ENCODE measurements at places on chromosomes 5 and 9. TPM values are rescaled to one million over a fixed set of nuclear protein-coding genes. Genes with fewer than 3 reads are reported as not detected.
A peak's percentile ranks its signal among the peaks of the same experiment; 100 is the strongest.

The MACROH2A1 gene
- total RNA-seq = 218 TPM

DNA sequence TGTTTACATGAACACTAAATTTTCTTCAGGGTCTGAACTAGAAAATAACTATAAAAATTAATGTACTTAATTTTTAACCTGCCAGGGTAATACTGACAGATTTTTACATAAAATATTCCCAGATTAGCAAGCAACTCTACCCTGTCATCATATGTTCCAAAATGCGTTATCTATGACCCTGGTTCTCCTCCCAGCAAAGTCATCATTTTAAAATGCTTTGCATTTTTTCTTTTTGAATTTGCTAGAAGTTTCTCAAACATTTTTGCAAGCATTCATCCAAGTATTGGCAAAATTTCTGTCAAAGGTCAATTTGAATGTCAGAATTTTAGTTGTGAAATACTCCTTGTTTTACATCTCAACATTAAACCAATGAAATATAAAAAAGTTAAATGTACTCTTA lies 144.5 kb upstream of the FTMT start:
- no peak for DNase-seq

The SIL1 gene
- total RNA-seq = 28.0 TPM

The TLX3 gene
- total RNA-seq = not detected

The IL13 gene
- total RNA-seq = not detected

The GKAP1 gene
- 14.9 TPM for total RNA-seq

The TAS2R1 gene
- not detected for total RNA-seq

DNA sequence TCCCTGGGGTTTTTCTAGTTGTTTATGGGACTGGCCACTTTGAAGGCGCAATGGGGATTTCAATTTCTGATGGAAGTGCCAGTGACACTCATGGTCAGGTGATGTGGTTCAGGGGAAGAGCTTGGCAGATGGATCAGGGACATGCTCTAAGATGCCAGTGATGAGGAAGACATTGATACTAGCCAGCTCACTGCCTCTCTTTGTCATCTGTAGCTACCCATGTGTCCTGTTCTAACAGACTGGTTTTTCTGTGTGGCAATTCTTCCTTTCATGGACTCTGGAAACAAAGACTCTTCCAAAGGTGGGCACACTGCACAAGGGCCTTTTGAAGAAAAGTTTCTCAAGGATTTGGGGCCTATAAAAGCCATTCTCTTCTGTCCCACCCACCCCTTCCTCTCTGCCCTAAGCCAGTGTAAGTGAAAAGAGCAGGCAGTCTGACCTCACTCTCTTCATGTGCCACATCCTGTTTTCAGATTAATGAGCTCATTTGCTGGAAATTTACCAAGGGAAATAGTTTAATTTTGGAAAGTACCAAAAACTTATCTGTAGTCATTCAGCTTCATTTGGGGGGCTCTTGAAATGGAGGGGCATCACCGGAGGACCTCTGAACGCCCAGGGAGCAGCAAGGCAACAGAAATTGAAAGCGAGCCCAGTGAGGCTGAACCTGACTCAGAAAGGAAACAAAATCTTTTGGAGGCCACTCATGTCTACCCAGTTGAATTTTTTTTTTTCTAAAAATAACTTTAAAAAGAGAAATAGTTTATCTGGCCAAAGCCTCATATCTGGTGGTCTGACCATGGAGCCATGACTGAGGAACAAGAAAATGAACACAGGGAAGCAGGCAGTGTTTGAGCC lies 4.9 kb upstream of the TRAF1 start:
- peak; percentile 40 for DNase-seq

DNA sequence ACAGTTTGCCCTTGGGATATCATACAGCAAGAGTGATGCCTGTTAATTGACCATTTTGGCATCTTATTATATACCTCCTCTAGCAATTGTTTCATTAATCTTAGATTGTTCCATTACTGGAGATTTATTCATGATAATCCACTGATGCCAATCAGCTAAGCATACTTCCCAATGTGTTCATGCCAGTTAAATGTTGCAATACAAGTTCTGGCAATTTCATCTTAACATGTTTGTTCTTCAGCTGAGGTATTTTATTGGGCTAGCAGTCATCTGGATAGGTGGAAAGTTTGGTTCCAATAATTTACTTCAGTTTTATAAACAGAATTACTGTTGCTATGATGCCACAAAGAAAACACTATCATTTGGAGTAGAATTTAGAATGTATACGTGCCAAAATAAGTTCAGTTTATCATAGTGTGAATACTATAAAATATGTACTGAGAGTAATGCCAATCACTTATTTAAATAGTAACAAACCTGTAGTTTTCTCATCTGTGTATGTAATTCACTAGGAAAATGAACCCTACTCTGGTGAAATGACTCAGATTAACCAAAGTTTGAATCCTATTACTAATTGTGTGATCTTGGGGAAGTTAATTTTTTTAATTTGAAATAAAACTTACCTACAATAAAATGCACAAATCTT lies 27.9 kb upstream of the IL31RA start:
- no peak for DNase-seq

The WNK2 gene
- total RNA-seq = 31.2 TPM

DNA sequence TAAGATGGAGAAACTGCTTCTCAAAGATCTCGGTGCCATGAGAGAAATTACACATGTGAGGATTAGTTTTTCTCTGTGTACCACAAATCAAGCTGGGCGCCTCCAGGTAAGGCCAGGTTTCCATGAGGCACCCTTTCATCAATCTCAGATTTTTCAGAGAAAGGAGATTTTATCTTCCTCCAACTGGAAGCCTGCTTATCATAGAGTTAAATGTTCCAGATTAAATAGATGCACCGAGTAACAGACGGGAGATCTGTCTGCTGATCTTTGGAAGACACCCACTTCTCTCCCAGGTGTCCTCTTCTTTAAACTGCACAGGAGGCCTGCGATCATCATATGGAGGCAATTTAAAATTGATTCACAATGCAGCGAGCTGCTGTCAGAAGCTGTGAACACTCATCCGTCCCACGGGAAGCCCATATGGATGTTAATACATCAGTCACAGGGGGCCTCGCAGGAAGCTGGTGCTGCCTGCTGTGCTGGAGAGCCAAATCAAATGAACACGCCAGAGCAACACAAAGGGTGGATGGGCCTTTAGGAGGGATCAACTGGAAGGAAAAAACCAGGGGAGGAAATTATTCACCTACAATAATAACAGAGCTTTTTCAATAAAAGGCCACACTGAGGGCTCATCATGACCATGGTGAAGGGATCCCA lies 93.3 kb downstream of the TLE1 start:
- DNase-seq = peak; percentile 22

The RPL7A gene
- total RNA-seq = 1,430 TPM

The TTC39B gene
- 6.7 TPM for total RNA-seq

The RNF183 gene
- total RNA-seq = 0.21 TPM

- no peak for DNase-seq
Observed at GRCh38 chr9:97419309-97419867, 7.5 kb downstream of the TDRD7 start.

The PKD2L2 gene
- 1.9 TPM for total RNA-seq

GRCh38 chr5:125295405-125295872 lies 549.0 kb upstream of the ZNF608 start:
- DNase-seq = no peak

DNA sequence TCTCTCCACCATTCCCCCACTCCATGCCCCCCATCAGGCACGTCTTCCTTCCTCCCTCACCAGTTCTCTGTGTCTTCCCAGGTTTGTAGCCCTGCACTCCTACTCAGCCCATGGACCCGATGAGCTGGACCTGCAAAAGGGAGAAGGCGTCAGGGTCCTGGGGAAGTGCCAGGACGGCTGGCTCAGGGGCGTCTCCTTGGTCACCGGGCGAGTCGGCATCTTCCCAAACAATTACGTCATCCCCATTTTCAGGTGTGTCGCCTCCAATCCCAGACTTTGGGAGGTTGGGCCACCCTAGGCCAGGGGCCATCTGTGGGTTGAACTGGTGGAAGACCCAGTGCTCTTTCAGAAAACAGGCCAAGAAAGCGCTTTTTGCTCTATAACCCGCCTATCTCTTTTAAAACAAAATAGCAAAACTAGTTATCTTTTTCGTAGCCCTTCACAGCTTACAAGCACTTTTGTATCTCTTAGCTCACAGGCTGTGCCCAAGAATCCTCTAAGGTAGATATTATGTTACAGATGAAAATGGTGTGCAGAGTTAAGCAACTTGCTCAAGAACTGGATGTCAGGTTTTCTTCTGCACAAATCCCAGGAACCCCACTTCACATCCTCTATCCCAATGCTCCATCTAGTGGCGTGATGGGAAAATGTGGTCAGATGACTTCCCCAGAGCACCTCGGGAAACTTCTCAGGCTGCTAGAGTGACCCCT lies 56.2 kb downstream of the PLAC8L1 start:
- DNase-seq = peak; percentile 88

DNA sequence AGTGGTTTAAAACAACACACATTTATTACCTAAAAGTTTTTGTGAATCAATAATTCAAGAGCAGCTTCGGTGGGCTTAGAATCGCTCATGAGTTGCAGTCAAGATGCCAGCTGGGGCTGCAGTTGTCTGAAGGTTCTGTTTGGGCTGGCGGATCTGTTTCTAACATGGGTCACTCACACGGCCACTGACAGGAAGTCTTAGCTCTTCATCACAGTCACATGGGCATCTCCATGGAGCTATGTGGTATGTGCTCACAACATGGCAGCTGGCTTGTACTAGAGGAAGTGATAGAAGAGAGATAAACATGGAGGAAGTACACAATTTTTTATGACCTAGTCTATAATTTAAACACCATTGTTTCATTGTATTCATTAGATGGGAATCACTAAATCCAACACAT lies 11.2 kb downstream of the KLHL9 start:
- DNase-seq = no peak

- DNase-seq = no peak
Observed at GRCh38 chr5:130099008-130099407, 194.7 kb downstream of the CHSY3 start.

DNA sequence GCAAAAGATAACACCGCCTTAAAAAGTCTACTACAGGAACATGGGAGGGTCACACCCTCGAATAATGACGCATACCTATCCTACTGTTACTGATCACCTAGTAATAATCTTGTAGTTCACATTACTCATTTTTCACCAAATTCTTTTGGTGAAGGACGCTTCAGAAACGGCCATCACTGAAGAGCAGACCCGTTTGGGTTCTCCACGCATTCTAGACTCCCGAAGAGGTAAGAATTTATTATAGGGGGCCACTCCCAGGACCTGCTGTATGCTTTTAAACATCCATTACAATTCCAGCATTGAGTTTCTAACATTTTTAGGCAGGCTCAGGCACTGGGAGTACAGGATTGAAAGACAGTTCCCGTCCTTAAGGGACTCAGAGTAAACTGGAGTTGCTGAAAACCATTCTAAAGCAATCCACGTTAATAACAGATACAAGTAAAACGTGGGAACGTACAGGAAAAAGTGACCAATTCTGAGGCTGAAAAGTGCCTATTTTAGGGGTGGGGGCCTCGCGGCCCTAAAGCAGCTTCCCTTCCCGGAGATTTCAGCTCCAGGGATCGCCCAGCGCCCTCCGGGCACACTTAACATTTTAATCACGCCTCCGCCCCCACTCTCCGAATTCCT lies at the start of gene FER:
TSS of gene FER (plus strand) at position 124 of the 627 bp plus-strand sequence. CDS start 50,286 bp downstream, outside the sequence.
- peak; percentile 75 for DNase-seq

DNA sequence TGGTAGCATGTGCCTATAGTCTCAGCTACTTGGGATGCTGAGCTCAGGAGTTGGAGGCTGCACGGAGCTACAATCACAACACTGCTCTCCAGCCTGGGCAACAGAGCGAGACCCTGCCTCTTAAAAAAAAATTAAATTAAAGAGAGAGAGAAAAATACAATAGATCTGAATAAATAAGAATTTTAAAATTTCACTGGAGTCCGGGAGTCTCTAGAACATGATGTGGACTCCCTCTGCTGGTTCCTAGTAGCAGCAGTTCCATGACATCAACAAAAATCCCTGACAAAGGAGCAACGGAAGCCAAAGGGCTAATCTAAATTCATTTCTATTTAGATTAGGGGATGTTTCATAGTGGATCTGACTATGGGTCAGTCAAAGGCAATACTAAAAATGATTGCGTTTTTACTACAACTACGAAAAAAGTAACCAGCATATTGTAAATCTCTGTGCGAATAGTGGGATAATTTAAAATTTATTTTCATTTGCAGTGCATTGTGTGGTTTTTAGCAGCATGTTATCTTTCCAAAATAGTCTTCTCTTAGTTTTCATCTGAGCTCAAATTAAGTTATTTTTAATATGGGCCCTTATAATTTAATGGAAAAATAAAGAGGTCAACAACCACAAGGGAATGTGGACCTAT lies 6.7 kb downstream of the INIP start:
- peak; percentile 43 for DNase-seq

The DAPK1 gene
- total RNA-seq = 28.9 TPM

DNA sequence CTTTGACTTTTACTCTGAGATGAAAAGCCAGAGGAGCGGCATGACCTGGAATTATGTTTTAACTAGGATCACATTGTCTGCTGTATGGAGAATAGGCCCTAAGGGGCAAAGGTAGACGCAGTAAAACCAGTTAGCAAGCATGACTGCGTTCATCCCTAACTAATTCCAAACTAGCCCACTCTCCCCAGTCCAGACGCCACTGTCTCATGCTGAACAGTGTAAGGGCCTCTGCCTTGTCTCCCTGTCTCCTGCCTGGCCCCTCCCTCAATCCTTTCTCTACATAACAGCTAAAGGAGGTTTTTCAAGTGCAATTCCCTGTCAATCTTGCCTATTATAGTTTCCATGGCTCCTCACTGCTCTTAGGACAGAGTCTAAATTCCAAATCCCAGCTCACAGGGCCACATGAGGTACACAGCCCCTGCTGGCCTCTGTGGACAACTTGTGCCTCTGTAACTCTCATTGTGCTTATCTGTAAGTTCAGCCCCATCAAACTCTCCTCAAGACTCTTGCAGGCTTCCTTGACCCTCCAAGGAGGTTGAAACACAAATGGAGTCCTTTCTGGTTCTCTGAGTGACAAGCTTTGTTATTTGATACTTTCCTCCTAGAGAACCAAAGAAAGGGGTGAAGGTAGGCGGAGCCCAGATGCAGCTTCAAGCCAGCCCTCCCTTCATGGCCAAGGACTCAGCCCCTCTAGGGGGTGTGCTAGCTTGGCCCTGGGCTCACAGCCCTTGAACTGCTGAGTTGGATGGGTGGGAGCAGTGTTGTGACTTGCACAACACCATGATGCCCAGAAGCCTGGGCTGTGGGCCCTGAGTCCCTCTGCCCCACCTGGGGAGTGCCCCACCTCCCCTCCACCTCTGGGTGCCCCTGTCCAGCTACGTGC lies 16.0 kb upstream of the SLC22A4 start:
- no peak for DNase-seq

GRCh38 chr9:79395228-79395627 lies 176.5 kb upstream of the TLE4 start:
- no peak for DNase-seq

The SLC27A6 gene
- 11.2 TPM for total RNA-seq

DNA sequence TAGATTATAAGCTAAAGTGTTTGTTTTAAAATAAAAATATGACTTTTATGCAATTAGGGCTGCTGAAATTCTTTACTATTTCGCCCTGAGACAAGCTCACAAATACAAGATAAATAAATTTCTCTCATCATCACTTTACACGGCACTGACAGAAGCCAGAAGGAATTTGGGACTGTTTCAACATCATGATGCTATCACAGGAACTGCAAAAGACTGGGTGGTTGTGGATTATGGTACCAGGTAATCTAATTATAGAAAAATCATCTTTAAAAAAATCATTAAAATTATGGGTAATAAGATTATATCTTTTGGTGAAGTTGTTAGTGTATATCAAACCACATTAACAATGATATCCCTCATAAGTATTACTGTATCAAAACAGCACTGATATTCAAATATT lies 95.0 kb downstream of the MAN2A1 start:
- DNase-seq = no peak

GRCh38 chr9:136543830-136544547 lies 1.9 kb downstream of the NOTCH1 start:
- peak; percentile 59 for DNase-seq

- no peak for DNase-seq
Observed at GRCh38 chr5:76718381-76718832, 2.5 kb downstream of the F2R start.

The FAXDC2 gene
- 18.9 TPM for total RNA-seq

Data from tongue (tissue), 3 donors.